ENCODE measurements at places on chromosomes 7 and 10. TPM values are rescaled to one million over a fixed set of nuclear protein-coding genes. Genes with fewer than 3 reads are reported as not detected.

DNA sequence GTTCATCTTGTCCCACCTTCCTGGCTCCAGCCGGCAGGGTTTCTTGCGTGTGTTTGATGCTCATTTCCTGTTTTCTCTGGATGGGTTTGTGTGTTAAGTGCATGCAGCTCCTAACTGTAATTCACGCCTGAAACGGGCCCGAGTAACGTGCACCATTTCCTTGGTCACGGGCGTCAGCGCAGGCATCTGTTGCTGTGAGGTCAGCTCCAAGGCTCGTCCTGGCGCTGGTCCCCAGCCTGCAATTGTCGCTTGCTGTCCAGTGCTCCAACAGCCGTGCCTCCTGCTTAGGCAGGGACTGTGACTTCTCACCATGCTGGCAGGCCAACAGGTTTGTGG, 201.1 kb downstream of the GLRX3 start:
- no peak for DNase-seq

- DNase-seq: no peak
Observed at GRCh38 chr7:30911133-30911532, 520 bp upstream of the AQP1 start.

DNA sequence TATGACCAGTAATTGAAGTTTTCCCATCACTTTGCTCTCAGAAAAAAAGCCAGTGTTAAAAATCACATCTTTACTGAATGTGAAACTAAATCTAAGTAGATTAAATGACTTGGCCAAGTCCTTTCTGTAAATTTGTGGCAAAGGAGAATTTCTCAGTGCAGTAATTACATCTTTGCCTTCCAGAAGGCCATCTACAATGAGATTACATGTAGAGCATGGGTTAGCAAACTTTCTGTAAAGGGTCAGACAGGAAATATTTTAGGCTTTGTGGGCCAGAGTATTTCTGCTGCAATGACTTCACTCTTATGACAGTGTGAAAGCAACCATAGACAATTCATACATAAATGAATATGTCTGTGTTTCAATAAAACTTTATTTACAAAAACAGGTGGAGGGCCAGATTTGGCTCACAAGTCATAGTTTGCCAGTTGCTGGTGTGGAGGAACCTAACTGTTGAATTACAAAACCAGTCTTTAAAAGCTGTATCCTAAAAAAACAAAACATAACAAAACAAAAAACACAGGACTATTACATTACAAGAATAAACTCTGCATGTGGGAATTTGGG, 191.0 kb downstream of the TAX1BP1 start:
- DNase-seq: no peak

- no peak for DNase-seq
Observed at GRCh38 chr7:49564379-49564714, 209.1 kb upstream of the VWC2 start.

- DNase-seq: peak; percentile 82
Observed at GRCh38 chr7:151744656-151745638, 132.0 kb downstream of the PRKAG2 start.

GRCh38 chr7:75660566-75661215, 78.0 kb downstream of the HIP1 start:
- no peak for DNase-seq

DNA sequence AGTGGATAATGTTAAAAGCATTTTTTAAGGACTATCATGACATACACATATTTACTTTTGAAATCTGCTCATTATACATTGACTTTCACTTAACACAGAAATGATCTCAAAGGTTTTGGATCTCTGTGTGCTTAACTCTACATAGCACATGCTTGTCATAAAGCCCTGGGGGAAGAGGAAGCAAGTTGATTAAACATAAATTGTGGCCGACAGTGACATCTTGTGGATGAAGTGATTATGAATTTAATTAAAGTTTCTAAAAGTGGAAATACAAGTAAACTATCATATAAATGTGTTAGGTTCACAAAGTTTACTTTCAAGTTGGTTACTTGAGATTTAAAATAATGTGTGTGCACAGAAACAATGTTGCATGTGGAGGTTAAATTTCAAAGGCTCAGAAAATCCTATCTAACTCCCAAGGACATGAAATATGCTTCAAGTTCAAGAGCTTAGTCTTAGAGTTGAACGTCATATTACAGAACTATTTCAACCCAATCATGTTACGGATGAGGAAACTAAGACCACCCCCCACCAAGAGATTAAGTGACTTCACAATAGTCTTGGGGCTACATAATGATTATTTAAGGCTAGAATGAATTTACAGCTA, 1247.8 kb downstream of the GATA3 start:
- peak; percentile 19 for DNase-seq

DNA sequence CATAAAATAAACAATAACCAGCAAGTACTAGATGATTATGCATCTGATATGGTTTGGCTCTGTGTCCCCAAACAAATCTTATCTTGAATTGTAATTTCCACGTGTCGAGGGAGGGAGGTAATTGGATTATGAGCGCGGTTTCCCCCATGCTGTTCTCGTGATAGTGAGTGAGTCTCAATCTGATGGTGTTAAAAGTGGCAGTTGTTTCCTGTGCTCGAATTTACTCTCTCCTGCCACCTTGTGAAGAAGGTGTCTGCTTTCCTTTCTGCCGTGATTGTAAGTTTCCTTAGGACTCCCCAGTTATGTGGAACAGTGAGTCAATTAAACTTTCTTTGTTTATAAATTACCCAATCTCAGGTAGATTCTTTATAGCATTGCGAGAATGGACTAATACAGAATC, 15.1 kb downstream of the CNTNAP2 start:
- DNase-seq: no peak

DNA sequence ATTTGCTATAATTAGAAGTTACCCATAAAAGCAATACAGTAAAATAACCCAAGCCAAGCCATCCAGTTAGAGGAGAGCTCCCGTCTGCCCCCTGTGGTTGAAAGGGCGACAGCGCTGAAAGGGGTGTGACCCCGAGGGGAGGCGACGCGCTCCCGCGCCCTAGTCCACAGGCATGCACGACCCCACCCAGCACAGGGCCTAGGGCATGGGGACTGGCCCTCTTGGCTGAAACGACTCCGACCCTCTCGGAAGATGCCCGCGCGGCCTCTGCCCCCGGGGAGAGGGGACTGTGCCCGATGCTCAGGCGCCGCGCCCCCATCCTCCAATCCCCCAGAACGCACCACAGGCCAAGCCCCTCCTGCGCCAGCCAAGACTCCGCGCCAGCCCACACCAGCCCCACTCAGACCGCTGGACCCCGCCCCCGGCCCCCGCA, 64.0 kb downstream of the CSGALNACT2 start:
- DNase-seq: peak; percentile 77

- peak; percentile 37 for DNase-seq
Observed at GRCh38 chr7:112550468-112551060, 69.8 kb downstream of the LSMEM1 start.

DNA sequence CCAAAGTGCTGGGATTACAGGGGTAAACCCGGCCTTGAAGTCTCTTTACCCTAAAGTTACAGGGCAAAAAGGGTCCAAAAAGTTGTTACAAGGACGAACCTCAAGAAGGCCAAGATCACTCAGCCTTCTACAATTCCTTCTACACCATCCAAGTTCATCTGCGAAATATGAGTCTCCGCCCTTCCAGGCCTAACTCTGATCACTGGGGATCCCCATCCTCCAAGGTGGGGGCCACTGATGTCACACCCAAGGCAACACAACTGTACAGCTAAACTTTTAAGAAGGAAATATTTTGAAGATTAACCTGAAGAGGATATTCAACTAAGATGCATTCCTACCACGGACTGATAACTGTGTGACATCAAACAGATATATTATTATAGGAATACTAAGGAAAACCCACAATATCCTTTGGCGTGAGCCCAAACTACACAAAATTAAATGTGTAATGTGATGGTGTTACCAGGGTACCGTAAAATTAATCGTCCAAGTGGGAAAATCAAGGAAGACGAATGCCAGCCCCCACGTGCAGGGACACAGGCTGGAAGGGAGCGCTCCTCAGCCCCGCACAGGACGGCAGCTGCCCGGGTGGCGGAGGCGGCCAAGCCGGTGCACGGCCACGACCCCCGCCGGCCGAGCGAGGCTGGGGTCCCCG, 1.0 kb downstream of the PAXIP1 start:
- peak; percentile 52 for DNase-seq

- no peak for DNase-seq
Observed at GRCh38 chr7:154769527-154769926, 233.4 kb downstream of the PAXIP1 start.

DNA sequence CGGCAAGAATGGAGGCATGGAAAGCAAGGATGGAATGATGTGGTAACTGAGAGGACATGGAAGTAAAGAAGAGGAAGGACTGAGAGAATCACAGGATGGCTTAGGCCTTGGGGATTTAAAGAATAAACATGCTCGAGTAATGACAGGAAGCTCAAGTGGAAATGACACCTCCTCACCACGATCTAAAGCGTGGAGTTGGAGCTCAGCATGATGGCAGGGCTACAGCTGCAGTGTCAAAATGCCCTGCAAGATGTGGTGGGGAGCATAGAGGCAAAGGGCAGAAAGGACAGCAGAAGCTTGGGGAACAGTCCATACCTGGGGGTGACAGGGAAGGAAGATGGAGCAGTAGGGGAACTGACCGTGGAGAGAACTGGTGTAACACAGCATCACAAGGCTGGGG, 229.5 kb upstream of the PLXNA4 start:
- no peak for DNase-seq

GRCh38 chr7:33722383-33723101, 182.8 kb upstream of the BMPER start:
- no peak for DNase-seq

DNA sequence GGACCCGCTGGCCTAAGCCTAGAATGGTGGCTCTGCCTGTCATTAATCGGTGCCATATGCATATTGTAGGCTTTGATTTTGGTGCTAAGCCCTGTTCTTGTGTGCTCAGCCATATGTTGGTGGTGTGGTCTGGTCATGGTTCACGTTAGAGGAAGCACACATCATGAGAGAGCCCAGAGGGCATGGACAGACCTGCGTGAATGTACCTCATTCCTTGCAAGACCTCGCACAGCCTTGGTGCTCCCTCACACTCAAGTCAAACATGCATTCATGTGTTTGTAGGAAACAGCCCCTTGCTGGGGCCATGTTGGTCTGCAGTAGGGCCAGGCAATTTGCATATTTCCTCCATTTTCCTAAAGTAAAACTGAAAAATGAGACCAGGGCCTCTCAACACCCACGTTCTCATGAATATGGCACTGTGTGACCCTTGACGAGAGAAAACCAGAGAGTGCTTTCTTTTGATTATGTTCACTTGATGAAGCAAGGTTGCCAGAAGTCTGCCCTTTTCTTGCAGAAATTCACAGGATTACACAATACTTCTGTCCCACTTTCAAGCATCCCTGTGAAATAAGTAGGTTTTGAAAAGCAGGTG, 268.7 kb downstream of the CELF2 start:
- peak; percentile 18 for DNase-seq

DNA sequence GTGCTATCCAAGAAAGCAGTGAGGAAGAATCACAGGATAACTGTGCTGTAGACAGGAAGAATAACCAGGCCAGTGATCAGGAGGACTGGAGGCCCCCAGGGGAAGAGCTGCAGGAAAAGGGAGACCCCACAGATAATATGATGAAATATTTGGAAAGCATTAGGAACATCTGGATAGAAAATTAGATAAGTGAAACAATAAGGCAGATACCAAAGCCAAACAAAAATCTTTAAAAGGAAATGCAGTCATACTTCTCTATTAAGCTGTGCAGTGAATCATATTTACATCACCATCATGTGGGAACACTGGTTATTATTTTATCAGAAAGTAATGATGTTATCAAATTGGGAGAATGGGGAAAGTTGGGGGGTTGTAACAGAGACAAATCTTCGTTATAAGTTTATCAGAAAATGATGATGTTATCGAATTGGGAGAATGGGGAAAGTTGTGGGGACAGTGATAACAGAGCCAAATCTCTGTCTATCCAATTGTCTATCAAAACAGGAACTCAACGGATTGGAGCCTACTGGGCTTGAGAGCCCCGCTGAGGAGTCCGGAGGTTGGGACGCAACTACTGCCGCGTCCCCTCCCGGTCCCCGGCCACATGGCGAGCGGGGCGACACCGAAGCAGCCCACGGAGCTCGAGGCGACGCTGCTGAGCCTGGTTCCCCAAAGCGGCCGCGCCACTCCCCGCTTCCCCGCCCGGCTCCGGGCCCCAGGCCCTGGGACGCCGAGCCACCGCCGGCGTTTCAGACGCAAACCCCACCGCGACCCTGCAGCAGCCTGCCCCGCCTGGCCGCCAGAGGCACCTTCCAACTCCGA, 14.0 kb upstream of the RALA start:
- DNase-seq: peak; percentile 21

GRCh38 chr7:38276096-38276877, 2.9 kb upstream of the TARP start:
- no peak for DNase-seq

- peak; percentile 5 for DNase-seq
Observed at GRCh38 chr10:64733980-64734379, 1212.8 kb downstream of the REEP3 start.

GRCh38 chr10:21100871-21101514, 203.9 kb upstream of the NEBL start:
- peak; percentile 20 for DNase-seq

- DNase-seq: no peak
Observed at GRCh38 chr7:85475071-85475470, 288.2 kb upstream of the SEMA3D start.

DNA sequence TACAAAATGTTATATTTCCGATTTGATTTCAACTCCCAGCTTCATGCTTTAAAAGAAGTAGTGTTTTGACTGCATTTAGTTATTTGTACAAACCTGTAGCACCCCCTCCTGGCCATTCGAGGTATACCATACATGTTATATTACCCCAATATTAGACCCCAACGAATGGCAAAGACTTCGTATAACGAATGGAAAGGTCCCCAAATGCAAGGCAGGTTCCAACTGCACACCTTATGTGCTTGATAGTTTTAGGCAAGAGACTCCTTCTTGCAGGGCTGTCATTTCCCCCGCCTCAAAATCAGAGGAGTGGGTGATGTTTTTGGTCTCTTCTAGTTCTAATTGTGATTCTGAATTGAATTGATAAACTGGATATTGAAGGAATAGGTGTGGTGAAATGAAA, 101.1 kb upstream of the TARP start:
- peak; percentile 85 for DNase-seq

DNA sequence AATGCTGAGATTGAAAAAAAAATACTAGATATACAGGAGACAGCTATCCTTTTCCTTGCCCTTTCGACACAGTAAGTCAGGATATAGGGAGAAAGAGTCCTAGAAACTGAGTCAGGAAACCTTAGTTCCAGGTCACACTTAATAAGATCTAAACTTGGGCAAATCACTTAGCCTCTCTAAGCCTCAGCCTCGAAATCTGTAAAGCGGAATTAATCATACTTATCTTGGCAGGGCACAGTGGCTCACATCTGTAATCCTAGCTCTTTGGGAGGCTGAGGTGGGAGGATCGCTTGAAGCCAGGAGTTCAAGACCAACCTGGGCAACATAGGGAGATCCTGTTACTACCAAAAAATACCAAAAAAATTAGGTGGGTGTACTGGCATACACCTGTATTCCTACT, 4.6 kb downstream of the GARIN1A start:
- no peak for DNase-seq

GRCh38 chr7:16918288-16918895, 36.6 kb upstream of the AGR3 start:
- peak; percentile 44 for DNase-seq

Gene ZNF736
- total RNA-seq: 27.2 TPM

Gene GARIN1A
- not detected for total RNA-seq

Gene HKDC1
- not detected for total RNA-seq

Gene LBX1
- not detected for total RNA-seq

Gene UTF1
- total RNA-seq: not detected

Gene SFTPA1
- not detected for total RNA-seq

Gene TUBAL3
- not detected for total RNA-seq

Gene PRKG1
- total RNA-seq: not detected

Gene ARF5
- total RNA-seq: 114 TPM

Gene GAD2
- not detected for total RNA-seq

Gene CPA1
- not detected for total RNA-seq

Gene TCAF2
- 37.2 TPM for total RNA-seq

Data from activated CD8-positive, alpha-beta T cell treated with anti-CD3 and anti-CD28 coated beads for 36 hours (primary cell).